ENCODE measurements at places on chromosomes 7 and 10.

- no peak for DNase-seq
Observed at GRCh38 chr10:30300728-30301127, 48.4 kb downstream of the MTPAP start.

DNA sequence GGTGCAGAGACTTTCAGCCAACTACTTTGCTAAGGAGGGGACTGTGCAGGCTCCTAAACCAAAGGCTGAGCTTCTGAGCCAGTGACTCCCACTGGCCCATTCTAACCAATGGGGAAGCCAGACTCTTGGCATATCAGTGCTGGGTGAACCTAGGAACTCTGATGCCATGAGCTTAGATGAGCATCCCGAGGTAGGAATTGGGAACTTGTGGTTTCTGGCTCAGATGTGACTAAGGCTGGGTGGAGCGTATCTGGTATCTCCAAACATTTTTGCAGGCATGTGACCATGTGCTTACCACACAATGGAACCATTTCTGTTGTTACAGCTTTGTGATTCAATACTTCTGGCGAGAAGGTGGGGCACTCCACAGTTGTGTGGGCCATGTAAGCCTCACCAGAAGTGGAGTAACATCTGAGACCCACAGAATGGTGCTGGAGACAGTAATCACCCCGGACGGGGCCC lies 2.5 kb upstream of the AVPI1 start:
- no peak for DNase-seq

- DNase-seq = no peak
Observed at GRCh38 chr10:128498746-128499145, 372.5 kb upstream of the MKI67 start.

GRCh38 chr10:97575127-97575668 lies 2.6 kb downstream of the ANKRD2 start:
- no peak for DNase-seq

GRCh38 chr7:124667312-124668153 lies 98.1 kb downstream of the GPR37 start:
- DNase-seq = no peak

DNA sequence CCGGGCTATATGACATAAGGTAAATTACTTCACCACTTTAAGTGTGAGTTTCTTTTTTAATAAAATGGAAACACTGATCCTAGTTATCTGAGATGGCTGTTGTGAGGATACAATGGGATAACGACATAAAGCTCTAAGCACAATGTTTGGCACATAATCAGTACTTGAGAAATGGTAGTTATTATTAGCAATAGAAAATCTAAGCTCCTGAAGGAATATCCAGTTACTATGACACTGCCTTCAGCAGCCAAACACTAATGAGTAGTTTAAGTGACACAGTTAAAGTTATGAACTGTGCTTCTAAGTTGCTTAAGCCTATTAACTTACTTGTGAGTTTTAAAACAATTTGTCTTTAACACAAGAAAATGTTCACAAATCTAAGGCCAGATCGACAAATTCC lies 96.8 kb downstream of the ELAPOR2 start:
- DNase-seq = no peak

DNA sequence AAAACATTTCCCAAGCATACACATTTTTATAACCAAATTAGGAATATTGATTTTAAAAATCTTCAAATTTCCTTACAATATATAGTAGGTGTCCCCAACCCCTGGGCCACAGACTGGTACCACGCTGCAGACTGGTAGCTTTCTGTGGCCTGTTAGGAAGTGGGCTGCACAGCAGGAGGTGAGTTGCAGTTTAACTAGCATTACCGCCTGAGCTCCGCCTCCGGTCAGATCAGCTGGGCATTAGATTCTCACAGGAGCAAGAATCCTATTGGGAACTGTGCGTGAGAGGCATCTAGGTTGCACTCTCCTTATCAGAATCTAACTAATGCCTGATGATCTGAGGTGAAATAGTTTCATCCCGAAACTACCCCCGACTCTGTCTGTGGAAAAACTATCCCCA lies 62.1 kb downstream of the ZWINT start:
- DNase-seq = no peak

- no peak for DNase-seq
Observed at GRCh38 chr10:14543904-14544210, 213.1 kb upstream of the FRMD4A start.

DNA sequence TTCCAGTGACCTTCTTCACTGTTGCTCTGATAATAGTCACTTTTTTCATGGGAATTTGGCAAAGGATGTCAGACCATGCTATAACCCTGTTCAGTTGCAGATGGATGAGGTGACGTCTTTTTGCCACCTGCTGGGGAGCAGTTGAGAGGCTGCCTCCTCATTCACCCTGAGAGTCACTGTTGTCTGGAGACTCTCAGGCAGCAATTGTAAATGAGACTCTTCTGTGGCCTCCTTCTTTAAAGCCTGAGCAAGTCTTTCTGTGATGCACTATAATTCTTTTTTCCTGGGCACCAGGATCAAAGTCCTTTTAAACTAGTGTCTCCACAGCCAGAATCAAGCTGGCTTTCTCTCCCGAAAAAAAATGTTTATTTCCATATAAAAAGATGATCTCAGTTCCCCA lies 345.1 kb downstream of the ARL4A start:
- no peak for DNase-seq

- DNase-seq = no peak
Observed at GRCh38 chr7:147611431-147611830, 979.1 kb upstream of the C7orf33 start.

DNA sequence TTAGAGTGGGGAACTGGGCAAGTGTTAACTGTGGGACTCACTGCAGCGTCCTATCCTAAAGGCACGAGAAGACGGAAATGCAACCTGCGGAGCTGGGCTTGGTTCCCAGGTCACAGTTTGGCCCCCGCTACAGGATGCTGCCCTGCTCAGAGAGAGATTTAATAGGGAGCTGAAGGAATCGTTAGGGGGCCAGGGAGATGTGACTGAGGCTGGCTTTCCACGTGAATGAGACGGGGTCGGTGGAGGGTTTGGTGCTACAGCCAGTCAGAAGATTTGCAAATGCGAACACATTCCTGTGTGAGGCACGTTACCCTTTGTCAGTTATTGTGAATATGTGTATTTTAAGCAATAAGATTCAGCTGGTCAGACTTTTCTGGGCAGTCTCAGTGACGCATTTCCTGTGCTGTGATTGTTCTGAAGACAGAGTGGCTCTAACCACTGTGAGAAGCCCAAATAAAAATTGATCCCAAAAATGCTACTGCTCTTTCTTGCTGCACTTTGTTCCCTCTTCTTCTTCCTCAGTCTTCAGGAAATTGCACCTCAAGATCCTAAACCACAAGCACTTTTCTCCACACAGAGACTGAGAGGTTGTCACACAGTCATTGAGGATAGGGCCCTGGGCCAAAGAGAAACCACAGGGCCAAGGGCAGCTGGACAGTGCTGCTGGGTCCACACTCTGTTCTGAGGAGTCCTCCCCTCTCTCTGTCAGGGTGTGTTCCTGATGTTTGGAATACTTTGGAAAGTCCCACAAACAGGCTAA lies 21.2 kb downstream of the CYP17A1 start:
- DNase-seq = no peak

DNA sequence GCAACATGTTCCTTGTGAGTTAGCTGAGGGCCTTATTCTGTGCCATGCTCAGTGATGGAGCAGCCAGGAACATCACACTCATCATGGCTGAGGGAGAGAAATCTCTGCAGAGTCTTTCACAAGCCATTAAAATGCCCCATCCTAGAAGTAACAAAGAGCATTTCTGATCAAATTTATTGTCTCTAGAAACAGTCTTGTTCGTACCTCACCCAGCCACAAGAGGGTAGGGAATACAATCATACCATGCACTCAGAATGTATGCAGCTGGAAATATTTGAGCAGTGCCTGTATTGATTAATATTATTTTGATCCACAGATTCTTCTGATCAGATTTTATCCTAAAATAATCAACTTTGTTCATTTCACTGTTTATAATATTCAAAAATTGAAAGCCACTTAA lies 17.3 kb downstream of the VPS26A start:
- DNase-seq = no peak

DNA sequence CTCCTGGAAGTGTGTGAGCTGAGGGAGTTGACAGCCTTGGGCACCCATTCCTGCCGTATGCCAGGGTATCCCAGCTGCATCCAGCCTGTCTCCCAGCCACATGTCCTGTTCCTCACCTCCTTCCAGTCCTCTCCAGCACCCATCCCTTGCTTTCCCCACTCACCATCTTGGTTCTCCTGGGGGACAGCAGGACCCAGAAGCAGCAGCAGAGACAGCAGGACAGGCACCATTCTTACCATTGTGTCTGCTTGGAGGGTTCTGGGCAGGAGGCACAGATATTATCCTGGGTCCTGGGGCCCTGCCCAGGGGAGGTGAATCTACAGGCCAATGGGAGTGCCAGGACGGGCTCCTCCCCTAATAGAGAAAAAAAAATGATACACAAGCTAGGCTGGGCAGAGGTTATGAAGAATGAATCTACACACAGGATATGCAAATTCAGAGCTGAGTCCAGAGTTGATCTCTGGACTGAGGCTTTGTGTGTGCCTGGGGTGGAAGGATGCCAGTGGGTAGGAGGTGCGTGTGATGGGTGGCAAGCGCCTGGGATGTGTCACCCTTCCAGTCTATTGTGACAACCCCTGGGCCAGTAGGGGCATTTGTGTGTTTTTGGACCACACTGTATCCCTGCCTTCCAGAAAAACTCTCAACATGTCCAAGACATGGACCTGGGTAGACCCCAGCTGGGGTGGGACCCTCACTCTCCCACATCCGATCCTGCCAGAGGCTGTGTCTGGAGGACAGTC lies at the start of gene AZGP1:
Gene AZGP1, minus strand, starts transcription at position 250 of the 740 bp plus-strand sequence. Its CDS starts 11 bp downstream, at position 239.
- no peak for DNase-seq

DNA sequence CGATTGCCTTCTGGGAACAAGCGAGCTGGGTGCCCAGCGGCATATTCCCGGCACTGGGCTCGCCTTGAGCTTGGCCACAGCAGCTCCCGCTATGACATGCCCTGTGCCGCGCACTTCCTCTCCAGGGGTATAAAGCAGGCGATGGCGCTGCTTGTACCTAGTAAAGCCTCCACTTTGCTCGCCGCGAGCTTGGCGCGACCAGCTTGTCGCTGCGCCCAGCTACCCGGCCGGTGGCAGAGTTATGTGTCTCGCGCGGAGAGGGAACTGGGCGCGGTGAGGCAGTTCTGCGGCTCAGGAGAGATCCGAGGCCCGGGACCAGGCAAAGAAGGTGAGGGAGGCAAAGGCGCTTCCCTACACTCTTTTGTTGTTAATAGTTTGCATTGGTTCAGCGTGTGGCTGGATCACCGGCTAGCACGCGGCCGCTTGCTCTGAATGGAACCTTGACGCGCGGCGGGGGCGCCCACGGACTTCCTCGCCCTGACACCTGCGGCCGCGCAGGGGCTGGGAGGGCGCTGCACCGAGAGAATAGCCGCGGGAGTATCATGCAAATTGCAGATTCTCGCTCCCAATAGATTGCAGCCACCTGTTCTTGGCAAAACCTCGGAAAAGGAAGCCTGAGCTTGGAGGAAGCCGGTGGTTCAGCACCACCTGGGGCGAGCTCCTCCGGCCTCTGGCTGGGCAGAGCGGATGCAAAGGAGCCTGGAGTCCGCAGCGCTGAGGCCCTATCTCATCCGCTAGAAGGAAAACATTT lies 3.0 kb upstream of the BUB3 start:
- no peak for DNase-seq

GRCh38 chr7:96471606-96472005 lies 149.7 kb upstream of the SLC25A13 start:
- DNase-seq = no peak

DNA sequence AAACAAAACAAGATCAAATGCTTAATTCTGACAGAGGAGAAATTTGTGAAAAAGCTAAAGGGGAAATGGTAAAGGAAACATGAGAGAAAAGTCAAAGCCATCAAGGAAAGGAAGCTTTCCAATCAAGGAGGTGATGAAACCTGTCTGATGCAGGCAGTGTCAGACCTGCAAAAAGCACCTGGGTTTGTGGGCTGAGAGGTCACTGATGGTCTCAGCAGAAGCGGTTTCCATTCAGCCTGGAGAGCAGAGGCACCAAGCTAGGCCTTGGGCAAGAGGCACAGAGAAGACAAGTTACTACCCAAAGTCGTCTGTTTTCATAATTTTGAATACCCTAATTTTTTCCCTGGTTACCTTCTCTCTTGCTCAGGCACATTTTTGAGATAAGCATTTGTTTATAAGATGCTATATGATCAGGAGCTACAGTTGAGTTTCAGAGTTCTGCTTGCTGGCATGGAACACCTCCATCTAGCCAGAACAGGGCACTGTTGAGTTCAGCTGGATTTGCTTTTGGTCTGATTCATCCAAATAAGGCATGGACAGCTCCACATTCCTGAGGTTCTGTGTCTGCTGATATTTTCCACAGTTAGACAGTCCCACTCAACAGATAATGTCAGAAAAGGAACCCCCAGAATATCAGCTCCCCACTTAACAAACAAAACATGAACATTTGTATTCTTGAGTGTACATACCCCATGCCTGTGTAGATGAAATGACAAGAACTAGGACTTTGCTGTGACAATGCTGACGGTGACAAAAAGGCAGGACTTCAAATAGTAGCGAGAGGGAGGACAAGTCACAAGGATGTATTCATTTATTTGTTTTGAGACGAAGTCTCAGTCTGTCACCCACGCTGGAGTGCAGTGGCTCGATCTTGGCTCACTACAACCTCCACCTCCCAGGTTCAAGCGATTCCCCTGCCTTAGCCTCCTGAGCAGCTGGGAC lies 4.9 kb upstream of the PPIA start:
- DNase-seq = no peak

DNA sequence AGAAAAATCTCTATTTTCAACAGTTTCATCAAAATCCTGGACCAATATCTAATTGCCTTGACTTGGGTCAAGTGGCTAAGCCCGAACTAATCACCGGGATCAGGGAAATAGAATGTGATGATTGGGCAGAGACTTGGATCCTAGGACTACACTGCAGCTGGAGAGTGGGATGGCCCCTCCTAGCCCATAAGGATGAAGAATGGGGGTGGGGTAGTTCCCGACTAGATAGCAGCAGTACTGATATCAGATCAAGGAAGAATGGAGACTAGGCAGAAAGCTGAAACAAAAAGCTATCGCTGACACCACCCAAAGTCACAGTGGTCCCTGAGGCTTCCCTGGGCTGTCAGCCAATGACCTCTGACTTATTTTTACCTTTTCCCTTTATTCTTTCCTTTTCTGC lies 160.4 kb upstream of the PHYHIPL start:
- no peak for DNase-seq

DNA sequence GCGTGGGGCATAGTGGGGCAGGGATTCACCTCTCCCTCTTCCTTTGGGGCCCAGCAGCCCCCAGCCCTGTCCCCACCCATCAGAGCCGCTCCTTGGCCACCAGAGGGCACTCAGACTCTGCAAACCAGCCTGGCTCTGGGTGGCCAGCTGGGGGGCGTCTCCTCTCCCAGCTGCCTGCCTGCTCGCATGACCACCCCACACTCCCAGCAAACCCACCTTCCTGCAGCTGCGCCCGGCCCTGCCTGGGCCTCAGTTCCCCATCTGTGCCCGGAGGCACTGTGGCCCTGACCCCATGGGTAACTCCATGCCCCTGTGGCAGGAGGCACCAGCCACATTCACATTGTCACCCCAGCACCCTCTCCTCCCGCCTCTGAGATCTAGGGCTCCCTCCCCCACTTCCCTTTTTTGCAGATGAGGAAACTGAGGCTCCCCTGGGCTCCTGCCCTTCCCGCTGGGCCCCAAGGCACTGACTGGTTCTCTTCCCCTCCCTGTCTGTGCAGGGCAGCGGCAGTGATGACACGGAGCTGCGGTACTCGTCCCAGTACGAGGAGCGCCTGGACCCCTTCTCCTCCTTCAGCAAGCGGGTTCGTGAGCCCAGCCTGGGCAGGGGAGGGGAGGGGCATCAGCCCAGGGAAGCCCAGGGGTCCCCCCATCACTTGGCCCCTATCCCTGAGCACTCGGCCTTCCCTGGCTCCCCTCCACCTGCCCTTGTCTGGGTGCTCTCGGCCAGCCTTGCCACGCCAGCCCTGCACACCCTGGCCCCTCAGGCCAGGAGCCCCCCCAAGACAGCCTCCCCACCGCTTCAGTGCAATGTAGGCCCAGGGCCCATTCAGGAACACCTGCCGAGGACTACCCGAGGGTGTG lies 6.9 kb upstream of the SH2B2 start:
- peak; percentile 38 for DNase-seq
